ENCODE measurements at places on chromosomes 5 and 9. TPM values are rescaled to one million over a fixed set of nuclear protein-coding genes. Genes with fewer than 3 reads are reported as not detected.

BTNL9 gene
- not detected for total RNA-seq

EFNA5 gene
- total RNA-seq, result 27.0 TPM

ARL14EPL gene
- not detected for total RNA-seq

HRCT1 gene
- total RNA-seq, result 4.7 TPM

NRARP gene
- 0.67 TPM for total RNA-seq

HAVCR1 gene
- not detected for total RNA-seq

PCDHGA7 gene
- 4.7 TPM for total RNA-seq

MLANA gene
- total RNA-seq, result not detected

IFNA21 gene
- total RNA-seq, result not detected

C9orf152 gene
- not detected for total RNA-seq

ZNF608 gene
- 6.9 TPM for total RNA-seq

ZNF618 gene
- total RNA-seq, result 19.6 TPM

RAB14 gene
- 27.5 TPM for total RNA-seq

WNT8A gene
- total RNA-seq, result not detected

Data from mammary epithelial cell (primary cell).